ENCODE measurements at places on chromosomes 7 and 10.

DNA sequence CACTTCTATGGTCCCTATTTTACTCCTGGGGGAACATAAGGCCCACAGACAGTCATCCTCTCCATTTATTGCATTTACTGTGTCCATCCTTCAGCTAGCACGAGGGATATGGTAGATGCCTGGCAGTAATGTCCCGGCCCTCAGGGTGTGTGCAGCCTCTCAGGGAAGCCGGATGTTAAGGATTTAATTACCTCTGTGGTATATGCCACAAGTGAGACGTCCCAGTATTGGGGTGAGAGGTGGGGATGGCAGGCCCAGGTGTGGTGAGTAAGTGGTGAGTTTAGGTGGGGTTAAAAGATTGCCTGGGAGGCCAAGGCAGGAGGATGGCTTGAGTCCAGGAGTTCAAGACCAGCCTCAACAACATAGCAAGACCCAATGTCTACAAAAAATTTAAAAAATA is 144.9 kb downstream of the SH3PXD2A start:
- no peak for DNase-seq

DNA sequence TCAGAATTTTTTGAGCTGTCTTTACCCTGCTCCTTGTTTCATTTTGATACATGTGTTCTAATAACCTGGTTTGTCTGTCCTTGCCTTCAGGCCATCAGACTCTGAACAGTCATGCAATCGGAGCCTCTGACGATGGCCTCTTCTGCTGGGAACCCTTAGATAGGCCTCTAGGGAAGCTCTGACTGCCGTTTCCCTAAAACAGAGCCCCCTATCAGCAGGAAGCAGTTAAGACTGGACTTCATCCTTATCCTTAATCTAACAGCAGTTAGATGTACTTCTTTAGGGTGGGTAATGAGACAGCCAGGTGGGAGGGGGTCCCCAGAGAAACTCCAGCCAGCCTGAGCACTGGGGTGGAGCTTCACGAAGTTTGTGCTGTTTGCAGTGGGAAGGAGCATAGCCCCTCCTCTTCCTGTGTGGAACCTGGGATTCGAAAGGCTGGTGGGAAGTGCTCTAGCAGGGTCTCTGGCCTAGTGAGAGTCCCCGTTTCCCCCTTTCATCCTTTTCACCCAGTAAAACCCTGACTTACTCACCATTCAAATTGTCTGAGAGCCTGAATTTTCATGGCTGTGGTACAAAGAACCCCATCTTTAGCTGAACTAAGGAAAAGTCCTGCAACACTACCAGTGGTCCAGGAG is 28.4 kb upstream of the SORCS3 start:
- DNase-seq: no peak

DNA sequence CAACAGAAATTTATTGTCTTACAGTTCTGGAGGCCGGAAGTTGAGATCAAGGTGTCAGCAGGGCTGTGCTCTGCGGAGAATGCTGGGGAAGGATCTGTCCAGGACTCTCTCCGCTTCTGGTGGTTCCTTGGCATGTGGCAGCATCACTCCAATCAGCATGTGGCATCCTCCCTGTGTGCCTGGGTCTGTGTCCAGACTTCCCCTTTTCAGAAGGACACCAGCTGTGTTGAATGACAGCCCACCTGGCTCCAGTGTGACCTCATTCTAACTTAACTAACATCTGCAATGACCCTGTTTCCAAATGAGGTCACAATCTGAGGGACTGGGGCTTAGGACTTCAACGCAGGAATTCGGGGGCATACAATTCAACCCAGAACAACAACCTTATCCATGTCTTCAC is 141.9 kb downstream of the BMS1 start:
- DNase-seq: no peak

GRCh38 chr10:97547962-97548361 is 24.6 kb upstream of the ANKRD2 start:
- no peak for DNase-seq

- DNase-seq: peak; percentile 72
Measured at GRCh38 chr10:30070001-30070685, 10.8 kb upstream of the JCAD start.

- DNase-seq: no peak
Measured at GRCh38 chr7:40659231-40659630, 524.4 kb downstream of the SUGCT start.

- DNase-seq: no peak
Measured at GRCh38 chr10:60731134-60731885, 47.0 kb upstream of the CDK1 start.

DNA sequence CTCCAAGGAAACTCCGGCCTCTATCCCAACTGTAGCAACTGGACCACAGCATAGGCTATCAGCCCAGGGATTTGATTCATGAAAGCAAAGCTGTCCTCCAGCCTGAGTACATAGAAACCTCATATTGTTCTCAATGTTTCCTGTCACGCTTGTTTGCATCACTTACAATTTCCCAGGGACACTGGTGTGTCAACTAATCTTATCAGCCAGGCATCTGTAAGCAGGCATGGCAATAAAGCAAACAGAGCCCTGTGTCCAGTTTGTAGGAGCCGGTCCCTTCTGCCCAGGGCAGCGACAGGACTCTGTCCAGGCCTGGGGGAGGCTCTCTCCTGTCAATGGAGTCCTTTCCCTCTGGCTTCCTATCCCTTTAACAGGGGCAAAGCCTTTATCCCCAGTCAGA is 23.0 kb upstream of the CDHR3 start:
- no peak for DNase-seq

- DNase-seq: no peak
Measured at GRCh38 chr10:11454958-11455566, 156.4 kb downstream of the USP6NL start.

GRCh38 chr7:74615933-74616780 is 41.4 kb upstream of the GTF2I start:
- no peak for DNase-seq

- no peak for DNase-seq
Measured at GRCh38 chr10:12697764-12698163, 303.7 kb downstream of the CCDC3 start.

DNA sequence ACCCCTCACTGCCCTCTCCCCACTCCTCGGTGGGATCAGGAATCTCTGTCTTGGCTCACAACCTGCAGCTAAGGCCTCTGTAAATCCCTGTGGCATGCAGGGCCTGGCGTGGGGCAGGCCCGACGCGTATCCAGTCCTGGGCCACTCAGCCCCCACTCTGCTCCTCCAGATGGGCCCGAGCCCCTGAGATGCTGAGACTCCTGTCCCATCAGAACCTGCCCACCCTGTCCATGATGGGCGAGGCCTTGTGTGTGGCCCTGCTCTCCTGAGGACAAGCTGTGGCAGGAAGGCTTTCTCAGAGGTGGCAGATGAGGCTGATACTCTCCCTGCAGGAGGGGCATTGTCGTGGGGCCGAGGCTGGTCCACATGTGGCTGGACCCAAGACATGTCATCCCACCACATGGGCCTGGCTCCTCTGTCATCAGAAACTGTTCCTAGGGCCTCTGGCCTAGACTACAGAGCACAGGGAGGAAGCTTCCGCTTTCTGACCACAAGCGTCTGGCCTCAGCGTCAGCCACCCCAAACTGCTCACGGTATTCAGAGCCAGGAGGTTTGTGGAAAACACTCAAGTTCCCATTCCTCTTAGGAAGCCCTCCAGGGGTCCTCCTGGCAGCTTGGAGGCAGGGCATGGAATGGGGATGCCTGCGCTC is 6.0 kb downstream of the ALOX5 start:
- DNase-seq: no peak
